Left ventricle myocardium inferior (tissue), 1 donor: ENCODE measurements at places on chromosomes 7 and 10. TPM values are rescaled to one million over a fixed set of nuclear protein-coding genes. Genes with fewer than 3 reads are reported as not detected.

DNA sequence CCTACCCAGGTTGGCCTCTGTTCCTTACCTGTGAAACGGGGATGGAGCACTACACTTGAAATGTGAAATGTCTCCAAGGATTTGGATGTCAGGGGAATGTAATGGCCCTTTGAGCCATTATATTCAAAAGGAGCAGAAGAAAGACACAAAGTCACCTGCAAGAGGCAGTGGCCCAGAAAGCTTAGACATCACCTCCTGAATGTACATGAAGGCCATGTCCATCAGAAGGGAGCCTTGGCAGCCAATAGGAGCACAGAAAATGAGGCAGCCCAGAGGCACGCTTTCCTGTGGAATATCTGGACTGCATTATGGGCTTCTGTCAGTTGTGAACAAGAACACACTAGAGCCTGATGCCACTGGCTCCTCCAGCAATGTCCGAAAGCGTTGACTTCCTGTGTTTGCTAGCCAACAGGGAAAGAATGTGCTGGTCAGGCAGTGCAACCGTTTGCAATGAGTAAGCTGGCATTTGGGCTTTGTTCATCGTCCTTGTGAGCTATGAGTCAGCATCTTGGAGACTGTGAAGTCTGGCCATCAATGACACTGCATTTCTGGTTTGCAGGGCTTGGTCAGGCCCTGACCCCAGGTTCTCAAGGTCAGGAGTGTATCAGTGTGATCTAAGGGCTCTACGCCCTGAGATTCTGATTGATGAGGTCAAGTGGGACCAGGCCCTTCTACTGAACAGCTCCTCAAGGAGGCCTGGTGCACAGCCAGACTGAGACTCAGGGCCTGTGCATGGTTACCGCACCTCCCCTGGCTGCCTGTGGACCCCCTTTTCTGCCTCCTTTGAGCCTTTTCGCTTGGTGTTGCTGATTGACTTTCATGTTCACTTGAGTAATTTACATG lies 222.4 kb downstream of the RPS24 start:
- DNase-seq: no peak

OR2A1 gene
- total RNA-seq: not detected

OR2A42 gene
- total RNA-seq: not detected

DNA sequence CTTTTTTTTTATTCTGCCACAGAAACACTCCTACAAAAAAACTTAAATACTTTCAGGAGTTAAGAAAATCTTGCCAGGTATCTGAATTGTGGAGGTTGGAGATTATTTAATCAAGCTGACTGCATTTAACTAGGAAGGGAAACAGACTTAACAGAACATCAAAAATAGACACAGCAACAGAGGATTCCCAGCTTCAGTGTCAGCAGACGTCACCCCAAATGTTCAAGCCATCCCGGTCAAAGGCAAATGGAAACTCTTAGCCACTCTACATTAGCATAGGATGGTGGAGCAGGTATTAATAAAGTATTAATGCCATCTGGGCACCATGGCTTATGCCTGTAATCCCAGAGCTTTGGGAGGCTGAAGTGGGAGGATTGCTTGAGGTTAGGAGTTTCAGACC lies 139.7 kb upstream of the SVIL start:
- no peak for DNase-seq

ARHGAP22 gene
- 3.8 TPM for total RNA-seq

DNA sequence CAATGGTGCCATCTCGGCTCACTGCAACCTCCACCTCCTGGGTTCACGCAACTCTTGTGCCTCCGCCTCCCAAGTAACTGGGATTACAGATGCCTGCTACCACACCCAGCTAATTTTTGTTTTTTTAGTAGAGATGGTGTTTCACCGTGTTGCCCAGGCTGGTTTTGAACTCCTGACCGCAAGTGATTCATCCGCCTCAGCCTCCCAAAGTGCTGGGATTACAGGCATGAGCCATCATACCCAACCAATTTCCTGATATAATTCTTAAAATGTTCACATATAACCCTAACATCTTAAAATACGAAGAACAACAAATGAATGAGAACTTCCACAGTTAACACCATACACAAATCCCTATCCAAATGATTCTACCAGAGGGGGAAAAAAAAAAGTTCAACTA lies 31.2 kb downstream of the BAIAP2L1 start:
- DNase-seq: no peak

DNA sequence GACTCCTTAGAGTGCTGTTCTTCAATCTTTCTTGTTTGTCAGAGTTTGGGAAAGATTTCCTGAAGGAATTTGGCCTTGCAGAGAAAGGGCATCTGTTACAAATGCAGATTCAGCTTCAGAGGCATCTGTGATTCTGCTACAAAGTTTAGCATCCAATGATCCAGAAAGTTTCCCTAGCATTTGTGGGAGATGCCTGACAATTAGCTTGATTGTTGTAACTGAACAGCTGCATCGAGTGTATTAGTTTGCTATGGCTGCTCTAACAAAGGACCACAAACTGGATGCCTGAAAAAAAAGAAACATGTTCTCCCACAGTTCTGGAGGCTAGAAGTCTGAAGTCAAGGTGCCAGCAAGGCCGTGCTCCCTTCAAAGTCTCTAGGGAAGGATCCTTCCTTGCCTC lies 365.1 kb downstream of the GRID1 start:
- no peak for DNase-seq

GRCh38 chr7:100585511-100586265 lies at the start of gene LRCH4:
Gene LRCH4, minus strand, starts transcription at chr7:100586129. Its CDS starts 29 bp downstream, at chr7:100586100.
- no peak for DNase-seq

- DNase-seq: no peak
Measured at GRCh38 chr7:97858221-97858620, 14.0 kb downstream of the ASNS start.

GRCh38 chr10:132716691-132717490 lies 69.1 kb downstream of the NKX6-2 start:
- no peak for DNase-seq

PTPN20 gene
- total RNA-seq: 13.0 TPM

DNA sequence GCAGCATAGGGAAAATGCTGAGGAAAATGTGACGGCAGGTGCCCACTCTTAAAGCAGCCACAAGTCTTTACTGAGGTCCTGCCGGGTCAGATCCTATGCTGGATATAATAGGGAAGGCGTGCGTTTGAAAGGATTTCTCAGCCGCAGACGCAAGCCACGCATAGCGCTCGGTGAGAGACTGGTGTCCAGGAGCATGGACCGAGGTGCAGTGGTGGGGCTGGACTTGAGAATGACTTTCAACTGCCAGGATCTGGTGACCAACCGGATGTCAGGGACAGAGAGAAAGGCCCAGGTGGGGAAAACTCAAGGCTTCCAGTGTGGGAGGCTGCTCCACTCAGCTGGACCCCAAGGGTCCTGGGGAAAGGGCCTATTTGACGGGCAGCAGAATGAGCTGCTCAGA lies 74.7 kb upstream of the INSIG1 start:
- no peak for DNase-seq

DNA sequence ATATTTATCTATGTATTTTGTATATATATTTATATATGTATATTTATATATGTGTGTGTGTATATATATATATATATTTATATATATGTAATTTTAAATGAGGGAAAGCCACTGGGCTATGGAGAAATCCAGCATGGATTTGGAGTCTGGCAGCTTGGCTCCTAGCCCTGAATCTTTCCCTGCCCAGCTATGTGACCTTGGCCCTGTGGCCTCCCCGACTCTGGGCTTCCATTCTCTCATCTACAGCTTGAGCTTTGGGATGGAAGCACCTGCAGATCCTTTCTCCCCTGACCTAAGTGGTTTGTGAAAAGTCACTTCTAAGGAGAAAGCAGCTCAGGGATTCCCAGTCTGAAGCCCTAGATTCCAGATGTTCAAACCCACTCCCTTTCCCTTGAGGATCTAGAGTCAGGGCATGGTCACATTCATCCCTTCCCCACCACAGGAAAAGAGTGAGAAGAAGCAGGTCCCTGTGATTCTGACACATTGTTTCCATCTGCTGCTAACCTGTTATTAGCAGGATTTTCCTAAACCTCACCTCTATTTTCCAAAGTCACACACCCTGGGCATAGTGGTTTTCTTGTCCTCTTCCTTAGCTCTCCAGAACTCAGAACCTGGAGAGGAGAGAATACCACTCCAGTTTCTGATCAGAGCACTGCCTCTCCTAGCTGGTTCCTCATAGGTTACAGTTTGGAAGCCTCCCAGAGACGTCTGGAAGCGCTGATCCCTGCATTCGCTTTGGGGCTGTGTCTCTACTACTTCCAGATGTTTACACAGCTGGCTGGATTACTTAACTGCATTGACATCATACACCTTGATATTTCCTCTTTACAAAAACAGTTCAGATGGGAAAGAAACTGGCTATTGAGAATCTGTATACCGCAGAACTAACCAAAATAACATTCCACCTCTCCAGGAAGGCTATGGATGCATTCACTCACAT lies 327.5 kb upstream of the ZMIZ1 start:
- no peak for DNase-seq

DNA sequence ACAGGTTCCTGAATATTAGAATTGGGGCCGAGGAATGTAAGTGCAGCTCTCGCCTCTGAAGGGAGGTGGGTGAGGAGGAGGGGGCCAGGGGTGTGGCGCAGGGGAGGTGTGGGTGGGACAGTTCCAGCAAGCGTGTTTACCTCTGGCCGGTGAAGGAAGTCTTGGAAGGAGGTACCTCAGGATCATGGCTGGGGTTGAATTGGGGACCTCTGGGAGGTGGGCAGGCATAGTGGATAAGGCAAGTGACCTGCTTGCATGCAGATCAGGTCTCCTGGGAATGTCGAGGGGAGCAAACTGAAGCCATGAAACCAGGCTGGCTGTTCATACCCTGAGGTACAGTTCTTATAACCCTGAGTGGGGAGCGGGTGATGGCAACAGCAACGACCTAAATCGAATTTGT lies 2.0 kb downstream of the ZNF775 start:
- no peak for DNase-seq

- no peak for DNase-seq
Measured at GRCh38 chr10:26543567-26544306, 105.6 kb downstream of the APBB1IP start.

- DNase-seq: no peak
Measured at GRCh38 chr7:5666361-5666760, 115.1 kb downstream of the RNF216 start.

CNNM1 gene
- 0.19 TPM for total RNA-seq

GRCh38 chr7:25031432-25031831 lies 51.5 kb upstream of the OSBPL3 start:
- DNase-seq: no peak

DNA sequence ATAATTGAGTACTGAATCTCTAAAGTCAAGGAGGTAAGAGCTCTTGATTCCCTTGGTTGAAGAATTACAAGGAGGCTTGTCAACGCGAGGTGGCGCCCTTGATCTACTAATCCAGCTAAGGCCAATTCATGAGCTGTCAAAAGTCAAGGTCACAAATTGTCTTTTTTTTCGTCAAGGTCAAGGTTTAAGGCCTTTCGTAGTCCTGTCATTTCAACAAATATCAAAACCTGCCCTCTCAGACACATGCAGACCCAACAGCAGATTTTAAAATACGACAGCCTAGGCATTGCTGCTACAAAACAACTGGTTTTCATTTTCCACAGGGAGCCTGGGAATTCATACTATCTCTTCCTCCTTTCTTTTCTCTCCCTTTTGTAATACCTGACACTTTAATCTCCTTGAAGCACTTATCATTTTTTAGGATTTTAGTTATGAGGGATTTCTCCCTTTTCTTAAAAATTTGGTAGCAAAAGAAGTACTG lies 3.6 kb downstream of the HOXA13 start:
- peak; percentile 83 for DNase-seq

SSC4D gene
- 0.99 TPM for total RNA-seq

RNF32 gene
- total RNA-seq: not detected
